DMS79 (cell line): ENCODE measurements at places on chromosomes 4 and X.
A peak's percentile ranks its signal among the peaks of the same experiment; 100 is the strongest.

DNA sequence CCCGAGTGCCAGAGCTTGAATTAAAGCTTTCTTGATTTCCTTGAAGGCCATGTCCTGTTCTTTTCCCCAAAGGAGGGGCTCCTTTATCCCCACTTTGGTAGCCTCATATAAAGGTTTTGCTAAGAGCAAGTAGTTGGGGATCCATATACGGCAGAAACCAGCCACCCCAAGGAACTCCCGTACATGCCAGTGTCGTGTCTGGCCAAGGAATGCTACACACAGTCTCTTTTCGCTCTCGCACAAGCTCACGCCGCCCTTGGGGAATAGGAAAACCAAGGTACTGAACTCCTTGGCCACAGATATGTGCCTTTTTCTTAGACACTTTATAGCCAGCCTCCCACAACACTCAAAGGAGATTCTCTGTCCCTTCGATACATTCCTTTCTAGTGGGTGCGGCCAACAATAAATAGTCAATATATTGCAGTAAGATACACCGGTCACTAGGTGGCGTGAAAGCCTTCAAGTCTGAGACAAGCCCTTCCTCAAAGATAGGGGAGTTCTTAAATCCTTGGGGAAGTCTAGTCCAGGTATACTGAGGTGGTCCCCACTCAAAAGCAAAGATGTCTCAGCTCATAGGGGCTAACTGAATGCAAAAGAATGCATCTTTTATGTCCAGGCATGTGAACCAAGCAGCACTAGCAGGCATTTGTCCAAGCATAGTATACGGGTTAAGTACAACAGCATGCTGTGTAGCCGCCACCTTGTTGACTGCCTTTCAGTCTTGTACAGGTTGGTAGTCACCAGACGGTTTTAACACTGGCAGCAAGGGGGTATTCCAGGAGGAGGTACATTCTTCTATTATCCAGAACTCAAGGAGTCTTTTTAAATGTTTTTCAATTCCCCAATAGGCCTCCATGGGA is 57.8 kb upstream of the XAGE1B start:
- peak; percentile 1 for DNase-seq

DNA sequence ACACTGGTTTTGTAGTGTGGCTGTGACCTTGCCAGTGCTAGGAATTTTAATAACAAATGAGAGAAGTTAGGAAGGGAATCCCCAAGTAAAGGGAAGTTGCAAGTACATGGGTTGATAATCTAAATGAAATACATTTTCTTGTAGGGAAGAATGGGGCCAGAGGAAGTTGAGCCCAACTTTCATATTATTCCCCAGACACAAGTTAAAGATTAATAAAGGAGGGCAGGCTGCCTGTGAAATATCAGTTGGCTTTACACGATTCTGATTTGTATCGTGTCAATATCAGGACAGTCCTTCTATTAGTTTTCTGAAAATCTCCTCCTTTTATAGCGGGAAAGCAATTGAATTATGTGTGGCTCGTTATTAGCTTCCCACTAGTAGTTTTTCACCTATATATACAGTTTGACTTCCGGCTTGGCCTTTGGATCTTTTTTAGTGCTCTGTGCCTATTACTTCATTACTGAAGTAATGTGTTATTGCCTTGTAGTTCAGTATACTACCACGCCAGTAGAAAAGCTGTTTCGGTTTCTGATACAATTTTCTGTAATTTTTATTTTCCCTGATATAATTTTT is 1.7 kb downstream of the PDLIM5 start:
- no peak for DNase-seq

DNA sequence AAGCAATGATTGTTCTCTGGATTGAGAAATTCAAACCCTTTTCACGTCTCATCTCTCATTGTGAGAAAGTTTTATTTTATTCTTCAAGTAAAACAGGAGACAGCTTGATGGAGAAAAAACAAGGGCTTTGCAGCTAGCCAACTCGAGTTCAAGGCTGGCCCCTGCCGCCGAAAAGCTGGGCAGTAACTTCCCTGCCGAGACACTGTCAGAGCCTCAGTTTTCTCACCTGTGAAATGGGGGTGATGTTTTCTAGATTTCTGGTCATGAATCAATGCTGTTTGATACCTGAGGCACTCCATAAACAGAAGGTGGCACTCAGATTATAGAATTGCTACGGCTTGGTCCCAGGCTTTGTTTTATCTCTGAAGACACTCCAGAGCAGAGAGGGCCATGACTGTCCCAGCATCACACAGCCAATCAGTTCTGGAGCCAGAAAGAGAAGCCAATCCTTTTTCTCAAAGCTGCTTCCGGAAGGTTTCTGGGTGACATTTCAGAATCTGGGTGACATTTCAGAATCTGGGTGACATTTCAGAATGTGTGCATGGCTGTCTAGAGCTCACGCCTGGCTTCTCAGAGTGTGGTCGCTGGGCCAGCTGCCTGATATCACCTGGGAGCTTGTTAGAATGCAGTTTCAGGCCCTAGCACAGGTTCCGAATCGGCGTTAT is 33.2 kb downstream of the HMX1 start:
- no peak for DNase-seq

DNA sequence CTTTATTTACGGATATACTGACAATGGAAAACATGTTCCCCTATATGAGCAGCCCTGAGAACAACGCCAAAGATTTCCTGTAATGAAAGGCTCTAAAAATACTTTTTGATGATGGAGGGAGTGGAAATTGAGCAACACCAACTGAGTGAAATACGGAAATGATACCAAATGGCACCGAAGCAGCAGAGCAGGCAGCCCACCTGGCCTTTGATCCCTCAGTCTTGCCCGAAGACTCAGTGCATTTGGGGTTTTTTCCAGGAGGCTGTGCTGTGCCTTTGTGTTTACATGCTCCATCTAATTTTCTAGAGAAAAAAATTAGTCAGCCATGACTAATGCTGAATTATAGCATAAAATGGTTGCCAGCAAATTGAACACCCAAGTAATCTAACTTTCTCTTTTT is 169.9 kb upstream of the RBPJ start:
- DNase-seq: no peak

GRCh38 chr4:105128208-105128607 is 18.5 kb upstream of the TET2 start:
- DNase-seq: no peak

GRCh38 chr4:83315341-83315870 is 19.2 kb downstream of the HPSE start:
- DNase-seq: no peak

DNA sequence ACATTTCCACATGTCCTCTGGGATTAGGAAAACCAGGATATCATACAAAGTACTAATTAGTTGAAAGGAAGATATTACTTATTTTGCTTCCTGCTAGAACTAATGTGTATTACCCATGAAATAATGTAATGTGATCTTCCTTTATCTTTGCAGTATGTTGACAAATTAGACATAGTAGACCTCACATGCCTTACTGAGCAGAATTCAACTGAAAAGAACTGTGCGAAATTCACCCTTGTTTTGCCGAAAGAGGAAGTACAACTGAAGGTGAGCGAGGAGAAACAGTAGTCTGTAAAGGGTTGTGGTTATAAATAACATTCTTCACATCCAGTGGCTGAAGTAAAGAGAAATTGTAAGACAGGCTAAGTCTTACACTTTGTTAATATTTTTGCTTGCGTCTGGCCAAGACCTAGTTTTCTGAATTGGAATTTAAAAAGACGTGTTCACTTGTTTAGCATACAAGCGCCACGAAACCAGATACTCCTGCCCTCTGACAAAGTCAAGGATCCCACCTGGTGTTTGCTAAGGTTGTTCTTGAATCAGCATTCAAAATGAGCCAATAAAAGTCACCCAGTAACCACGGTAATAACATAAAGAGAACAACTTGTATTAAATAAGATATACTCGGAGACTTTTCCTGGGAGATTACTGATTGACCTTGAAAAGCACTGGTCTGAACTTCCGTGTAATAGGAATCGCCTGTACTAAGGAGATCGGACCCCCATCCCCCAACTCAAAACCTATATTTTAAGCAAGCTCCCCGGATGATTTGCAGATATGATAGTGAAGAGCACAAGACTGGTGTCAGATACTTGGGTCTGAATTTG is 16.9 kb downstream of the STAP1 start:
- no peak for DNase-seq

GRCh38 chr4:165208221-165208652 is 876 bp downstream of the KLHL2 start:
- peak; percentile 34 for DNase-seq

DNA sequence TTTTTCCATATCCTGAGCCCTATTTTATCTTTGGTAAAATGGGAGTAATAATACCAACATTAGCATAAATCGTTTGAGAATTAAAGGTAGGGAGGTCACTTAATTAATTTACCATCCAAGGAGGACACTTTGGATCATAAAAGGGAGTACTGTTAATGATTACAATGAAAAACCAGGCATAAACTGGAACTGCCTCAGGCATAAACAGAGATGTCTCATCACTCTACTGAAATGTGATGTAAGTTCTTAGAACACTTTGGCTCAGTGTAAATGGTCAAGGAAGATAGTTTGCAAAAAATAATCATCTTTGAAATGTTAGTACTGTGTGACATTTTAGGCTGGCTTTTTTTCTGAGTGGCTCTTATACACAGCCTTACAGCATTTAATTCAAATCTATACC is 268.7 kb downstream of the SLC39A8 start:
- no peak for DNase-seq

GRCh38 chrX:72253686-72254085 is 14.9 kb upstream of the ERCC6L start:
- DNase-seq: no peak

GRCh38 chr4:185113340-185113739 is 29.7 kb upstream of the SLC25A4 start:
- DNase-seq: no peak

DNA sequence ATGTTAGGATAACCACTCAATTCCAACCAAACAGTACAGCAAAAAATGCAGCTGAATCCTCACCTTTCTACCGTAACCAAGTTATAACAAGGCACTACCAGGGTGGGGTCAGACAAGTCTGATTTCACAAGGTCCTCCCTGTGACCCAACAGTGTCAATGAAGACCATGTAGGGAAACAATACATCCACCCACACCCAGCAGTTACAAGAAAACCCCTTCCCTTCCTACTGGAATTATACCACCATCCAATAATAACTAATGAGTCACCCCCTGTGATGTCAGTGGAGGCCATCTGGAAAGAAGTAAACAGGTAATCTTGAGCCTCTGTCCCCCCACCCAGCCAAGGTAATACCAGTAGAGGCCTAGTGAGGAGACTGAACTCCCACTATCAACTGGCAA is 117.6 kb downstream of the FGF16 start:
- DNase-seq: no peak

DNA sequence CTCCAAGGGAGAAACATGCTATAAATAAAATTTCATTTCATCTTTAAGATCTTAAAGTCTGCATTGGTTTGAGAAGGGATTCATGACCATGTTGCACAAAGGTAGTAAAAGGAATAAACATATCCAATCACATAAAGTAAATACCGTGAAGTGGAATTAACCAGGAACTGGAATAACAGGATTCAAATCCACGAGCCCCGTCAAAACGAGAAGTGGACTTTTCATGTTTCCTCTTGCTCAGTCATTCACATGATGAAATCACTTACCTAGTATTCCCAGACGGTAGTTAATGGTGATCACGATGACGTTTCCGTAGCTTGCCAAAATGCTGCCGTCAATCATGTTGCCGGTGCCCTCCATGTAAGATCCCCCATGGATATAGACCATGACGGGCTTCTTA is 199.7 kb downstream of the NLGN4X start:
- DNase-seq: no peak

DNA sequence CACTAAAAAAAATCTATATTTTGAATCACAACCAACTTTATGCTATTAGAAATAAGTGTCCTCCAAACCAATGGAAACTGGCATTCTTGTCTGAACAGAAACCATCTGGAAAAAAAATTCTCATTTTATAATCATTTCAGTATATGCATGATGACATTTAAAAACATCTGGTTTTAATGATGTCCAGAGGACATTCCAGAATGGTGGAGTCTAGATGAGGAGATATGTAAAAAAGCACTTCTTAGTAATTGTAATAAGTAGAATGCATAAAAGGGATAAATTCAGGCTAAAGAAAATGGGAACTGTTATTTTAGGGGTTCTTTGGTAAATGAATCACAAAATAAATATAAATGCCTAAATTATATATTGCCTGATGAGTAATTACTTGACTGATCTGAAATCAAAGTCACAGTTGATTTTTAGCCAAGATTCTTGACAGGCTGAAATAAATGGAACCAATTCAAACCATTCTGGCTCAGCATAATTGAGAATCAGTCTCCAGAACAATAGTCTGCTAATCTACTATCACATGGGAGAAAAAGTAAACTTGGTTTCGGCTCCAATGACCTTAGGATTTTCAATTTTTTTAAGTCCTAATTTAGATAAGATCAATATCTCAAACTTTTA is 636.6 kb downstream of the FAT4 start:
- DNase-seq: no peak
